ENCODE measurements at places on chromosomes 3 and 15.

DNA sequence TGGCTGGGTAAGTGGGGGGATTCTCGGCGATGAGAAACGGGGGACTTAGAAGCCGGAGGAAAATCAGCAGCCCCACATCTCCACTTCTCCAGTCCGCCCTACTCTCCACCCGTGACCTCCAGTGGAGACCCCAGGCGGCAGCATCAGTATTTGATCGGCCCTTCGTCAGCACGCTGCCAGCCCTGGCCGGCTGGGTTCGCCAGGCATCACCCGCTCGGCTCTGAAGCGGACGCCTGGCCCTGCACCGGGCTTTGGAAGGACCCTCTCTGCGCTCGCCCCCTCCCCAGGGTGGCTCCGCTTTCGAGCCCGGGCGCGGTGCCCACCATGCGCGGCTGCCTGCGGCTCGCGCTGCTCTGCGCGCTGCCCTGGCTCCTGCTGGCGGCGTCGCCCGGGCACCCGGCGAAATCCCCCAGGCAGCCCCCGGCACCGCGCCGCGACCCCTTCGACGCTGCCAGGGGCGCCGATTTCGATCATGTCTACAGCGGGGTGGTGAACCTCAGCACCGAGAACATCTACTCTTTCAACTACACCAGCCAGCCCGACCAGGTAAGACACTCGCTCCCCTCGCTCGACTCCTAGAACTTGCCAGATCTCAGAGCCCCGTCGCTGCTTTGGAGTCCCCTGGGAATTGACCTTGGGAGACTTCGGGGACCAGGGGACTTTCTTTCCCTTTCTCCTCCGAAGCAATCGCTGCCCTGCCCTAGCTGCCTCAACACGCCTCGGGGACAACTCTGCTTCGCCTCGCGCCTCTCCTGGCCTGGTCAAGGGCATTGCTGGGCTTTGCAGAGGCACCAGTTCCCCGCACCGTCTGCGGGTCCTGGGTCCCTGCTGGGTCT is 561 bp downstream of the SIDT1 start:
- DNase-seq, result peak; percentile 60

- DNase-seq, result peak; percentile 86
These were observed 596.9 kb downstream of the ZBBX start for GRCh38 chr3:166783206-166783605.

DNA sequence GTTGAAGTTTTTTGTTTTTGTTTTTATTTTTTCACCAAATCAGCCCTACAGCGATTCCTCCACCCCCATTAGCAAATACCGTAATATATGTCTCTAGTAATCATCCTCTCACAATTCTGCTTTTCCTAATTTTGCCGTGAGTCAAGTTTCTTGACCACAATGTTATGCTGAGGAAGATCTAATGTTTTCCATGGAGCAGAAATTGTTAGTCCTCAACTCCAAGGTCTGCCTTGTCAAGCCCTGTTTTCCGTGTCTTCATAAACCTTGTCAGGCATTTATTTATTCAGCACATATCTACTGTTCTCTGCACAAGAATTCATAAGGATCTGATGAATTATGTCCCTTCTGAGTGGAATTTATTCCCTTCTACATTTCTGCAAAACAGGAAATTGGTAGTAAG is 372.8 kb downstream of the RBMS3 start:
- no peak for DNase-seq

DNA sequence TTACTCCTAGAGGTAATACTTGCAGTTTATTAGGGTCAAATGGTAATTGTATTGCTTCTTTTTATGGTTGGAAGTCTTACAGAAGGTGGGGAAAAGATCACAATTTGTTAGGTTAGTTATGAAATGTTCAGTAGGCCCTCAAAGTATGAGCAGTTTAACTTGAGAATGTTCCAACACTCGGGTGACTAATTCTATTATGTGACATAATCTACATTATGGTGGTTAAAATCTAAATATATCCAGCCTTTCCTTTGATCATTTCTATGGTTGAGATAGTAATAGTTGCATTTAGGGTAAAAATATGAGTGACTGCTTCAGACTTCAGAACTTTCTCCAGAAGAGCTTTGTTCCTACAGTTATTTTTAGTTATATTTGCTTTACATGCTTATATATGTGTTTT is 19.6 kb upstream of the FBXO22 start:
- no peak for DNase-seq

DNA sequence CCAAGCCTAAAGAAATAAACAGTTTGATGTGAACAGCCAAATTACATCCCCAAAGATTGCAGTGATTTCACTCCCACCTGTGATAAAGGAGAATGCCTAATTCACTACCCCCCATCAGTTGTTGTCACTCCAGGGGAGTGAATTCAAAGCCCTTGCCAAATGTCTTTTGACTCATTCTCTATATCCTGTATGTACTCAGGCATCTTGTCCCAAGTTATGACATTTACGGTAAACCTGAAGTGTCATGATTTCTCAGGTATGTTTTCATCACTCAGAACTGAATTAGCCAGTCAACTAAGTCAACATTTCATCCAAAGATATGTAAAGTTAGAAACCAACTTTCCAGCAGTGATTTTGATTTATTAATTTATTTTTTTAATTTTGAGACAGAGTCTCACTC is 22.0 kb upstream of the HERC1 start:
- DNase-seq, result no peak

DNA sequence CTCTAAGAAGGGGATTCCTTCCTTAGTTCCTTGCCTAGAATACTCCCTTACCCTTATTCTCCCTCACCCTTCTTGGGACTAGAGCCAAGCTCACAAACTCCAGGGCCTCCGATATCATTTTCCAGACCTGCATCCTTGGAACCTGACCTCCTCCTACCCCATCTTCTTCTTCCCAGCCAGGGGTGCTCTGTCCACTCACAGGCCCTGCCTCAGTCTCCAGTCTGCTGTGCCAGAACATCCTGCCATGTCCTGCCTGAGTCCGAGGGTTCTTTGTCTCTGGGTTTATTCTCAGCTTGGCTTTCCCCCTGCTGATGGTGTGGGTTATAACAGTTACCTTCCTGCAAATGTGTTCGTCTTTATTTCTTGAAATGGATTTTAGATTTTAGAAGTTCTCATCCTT is 59.9 kb upstream of the MCF2L2 start:
- DNase-seq, result peak; percentile 31

- peak; percentile 56 for DNase-seq
These were observed 400.2 kb upstream of the TBL1XR1 start for GRCh38 chr3:177597311-177598096.

DNA sequence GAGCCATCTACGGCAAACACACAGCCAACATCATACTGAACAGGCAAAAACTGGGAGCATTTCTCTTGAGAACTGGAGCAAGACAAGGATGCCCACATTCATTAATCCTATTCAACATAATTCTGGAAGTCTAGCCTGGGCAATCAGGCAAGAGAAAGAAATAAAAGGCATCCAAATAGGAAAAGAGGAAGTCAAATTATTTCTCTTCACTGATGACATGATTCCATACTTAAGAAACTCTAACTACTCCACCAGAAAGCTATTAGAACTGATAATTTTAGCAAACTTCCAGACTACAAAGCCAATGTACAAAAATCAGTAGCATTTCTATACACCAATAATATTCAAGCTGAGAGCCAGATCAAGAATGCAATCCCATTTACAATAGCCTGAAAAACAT is 17.3 kb upstream of the ENTPD3 start:
- no peak for DNase-seq

- peak; percentile 96 for DNase-seq
These were observed 54.5 kb upstream of the UBE2E1 start for GRCh38 chr3:23751212-23751723.

DNA sequence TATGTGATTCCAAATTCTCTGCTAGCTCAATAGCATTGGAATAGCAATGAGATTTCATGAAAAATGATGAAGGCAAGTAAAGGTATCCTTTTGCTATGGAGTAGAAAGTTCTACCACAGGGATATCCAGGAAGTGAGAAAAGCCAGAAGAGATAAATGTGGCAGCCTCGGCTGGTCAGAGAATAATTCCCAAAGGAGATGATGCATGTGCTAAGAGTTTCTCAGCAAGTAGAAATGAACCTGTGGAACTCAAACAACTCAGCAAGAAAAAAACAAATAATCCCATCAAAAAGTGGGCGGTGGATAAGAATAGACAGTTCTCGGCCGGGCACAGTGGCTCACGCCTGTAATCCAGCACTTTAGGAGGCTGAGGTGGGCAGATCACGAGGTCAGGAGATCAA is 38.2 kb downstream of the ALS2CL start:
- no peak for DNase-seq

- no peak for DNase-seq
These were observed 14.4 kb upstream of the KY start for GRCh38 chr3:134665243-134665642.

- DNase-seq, result peak; percentile 57
These were observed 1.9 kb upstream of the LOXL1 start for GRCh38 chr15:73924171-73924921.

GRCh38 chr3:25184641-25185250 is 243.3 kb upstream of the RARB start:
- DNase-seq, result no peak

DNA sequence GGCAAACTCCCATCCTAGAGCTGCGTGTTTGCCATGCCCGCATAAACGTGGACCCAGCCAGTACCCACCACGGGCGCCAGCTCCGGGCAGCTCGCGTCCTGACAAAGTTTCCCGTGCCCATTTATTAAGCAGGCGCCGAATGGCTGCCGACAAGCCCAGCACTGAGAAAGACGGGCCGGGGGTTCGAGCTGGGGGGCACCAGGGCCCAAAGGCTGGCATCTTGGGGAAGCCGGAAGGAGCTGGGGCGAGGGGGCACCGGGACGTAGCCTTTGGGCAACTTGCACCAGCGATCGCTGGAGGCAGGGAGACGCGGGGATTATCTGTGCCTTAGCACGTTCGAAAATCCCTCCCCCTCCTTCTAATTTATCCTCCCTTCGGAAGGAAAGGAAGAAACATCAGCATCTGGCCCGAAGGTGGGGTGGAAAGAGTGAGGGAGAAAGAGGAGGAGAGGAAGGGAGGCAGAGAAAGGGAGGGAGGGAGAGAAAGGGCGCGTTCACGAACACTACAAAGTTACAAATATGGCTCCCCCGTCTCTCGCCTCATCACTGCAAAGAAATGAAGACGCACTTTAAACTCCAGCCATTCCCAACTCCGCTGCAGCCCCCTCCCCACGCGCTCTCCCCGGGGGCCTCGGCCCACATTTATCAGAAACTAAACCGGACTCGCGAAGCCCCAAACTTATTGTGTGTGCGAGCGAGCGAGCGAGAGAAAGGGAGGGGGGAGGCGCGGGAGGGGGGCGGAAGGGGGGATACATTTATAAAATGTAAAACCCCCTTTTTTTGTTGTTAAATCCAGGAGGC is 1.0 kb downstream of the ANP32A start:
- DNase-seq, result peak; percentile 65

- DNase-seq, result no peak
These were observed 357.3 kb downstream of the ZBTB20 start for GRCh38 chr3:114789803-114790202.

DNA sequence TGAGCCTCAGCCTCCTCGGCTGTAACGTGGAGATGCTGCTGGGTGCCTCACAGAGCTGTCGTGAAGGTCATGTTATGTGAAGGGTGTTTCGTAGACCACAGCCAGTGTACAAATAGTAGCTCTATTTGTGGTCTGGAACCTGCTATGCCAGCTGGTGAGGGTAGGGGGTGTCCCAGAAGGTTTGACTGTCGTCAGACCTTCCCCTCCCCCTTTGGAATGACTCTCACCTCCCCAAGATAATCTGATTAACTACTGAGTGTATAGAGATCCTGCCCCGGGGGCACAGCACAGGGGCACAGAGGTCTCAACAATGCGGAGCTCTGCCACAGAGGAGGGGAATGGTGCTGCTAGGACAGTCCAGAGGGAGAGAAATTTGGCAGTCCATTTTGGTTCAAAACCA is 20.5 kb downstream of the FGD5 start:
- DNase-seq, result no peak

DNA sequence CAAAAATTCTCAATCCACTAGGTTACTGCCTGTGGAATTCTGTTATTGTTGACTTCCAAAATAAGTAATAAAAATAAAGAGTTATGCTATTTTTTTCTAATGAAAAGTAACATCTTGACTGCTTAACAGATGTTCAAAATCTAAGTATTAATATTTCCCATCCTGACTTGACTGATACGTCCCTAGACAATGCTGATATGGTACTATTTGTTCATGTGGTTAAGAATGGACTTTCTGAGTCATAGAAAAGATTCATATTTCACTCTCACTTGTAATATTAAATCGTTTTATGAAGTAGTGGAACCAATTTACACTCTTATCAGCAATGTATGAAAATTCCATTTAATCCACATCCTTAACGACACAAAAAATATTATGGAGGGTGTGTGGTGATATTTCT is 104.8 kb upstream of the PLSCR5 start:
- DNase-seq, result no peak

GRCh38 chr3:32245200-32245599 is 6.7 kb downstream of the CMTM8 start:
- DNase-seq, result no peak

GRCh38 chr3:114721864-114722263 is 425.2 kb downstream of the ZBTB20 start:
- DNase-seq, result no peak
